ENCODE measurements at places on chromosomes 4 and X.

DNA sequence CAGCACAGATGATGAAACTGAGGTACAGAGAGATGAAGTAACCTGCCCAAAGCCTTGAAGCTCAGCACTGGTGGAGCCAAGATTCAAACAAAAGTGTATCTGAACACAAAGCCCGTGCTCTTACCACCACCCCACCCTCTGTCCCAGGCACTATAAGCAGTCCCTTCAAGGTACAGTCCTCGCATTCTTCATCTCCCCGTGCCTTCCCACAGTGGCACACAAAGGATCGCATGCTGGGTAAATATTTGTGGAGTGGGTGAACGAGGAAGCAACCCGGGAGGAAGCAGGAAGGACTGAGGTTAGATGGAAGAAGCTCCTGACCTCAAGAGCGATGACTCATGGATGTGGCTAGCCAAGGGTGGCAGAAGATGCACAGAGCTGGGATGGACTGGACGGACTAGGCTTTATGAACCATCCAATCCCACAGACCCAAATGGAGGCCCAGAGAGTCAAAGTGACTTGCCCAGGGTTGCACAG lies 18.4 kb downstream of the IQSEC2 start:
- DNase-seq, result no peak

GRCh38 chr4:9988933-9989332 lies 32.4 kb downstream of the SLC2A9 start:
- DNase-seq, result no peak

DNA sequence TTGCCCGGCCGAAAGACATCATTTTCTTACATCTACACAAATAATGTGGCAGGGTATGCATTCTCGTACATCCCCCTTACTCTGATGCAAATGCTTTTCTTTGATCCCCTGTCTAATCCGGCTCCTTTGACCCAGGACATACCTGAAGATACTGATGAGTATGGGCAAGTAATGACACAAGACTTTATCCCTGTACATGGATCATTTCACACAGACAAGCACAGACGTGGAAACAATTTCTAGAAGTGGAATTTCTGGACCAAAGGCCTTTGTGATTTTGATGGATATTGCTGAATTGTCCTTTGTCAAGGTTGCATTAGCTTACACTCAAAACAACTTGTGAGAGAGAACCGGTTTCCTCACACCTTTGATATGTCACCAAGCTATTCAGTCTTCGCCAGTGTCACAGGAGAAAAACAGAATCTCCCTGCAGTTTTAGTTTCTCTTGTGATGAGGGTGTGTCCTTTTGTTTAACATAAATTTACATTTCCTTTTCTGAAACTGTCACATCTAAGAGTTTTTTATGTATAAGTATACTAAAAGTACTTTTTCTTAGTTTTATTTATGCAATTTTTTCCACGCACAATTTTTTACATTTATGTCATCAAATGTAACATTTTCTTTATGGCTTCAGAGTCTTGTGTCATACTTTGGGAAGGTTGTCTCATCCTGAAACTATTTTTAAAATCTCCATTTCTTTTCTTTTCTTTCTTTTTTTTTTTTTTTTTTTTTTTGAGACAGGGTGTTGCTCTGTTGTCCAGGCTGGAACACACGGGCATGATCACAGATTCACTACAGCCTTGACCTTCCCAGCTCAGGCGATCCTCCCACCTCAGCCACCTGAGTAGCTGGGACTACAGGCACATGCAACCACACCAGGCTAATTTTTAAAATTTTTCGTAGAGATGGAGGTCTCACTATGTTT lies 25.2 kb downstream of the RWDD4 start:
- DNase-seq, result no peak

DNA sequence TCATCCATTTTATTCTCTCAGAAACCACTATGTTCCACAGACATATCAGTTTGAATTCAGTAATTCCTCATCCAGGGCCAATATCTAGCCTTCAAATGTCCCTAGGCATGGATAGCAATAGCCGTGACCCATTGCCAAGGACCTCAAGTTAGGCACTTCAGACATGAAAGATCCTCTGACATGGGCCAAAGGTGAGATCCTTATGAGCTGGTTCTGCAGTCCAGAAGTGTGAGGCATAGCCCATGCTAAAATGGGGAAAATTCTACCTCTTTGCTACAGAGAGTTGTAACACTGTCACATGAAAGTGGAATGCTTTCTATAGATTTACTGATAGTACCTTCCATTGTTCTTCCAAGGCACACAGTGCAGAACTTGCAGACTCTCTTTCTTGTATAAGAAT lies 349.7 kb upstream of the GALNT7 start:
- no peak for DNase-seq

DNA sequence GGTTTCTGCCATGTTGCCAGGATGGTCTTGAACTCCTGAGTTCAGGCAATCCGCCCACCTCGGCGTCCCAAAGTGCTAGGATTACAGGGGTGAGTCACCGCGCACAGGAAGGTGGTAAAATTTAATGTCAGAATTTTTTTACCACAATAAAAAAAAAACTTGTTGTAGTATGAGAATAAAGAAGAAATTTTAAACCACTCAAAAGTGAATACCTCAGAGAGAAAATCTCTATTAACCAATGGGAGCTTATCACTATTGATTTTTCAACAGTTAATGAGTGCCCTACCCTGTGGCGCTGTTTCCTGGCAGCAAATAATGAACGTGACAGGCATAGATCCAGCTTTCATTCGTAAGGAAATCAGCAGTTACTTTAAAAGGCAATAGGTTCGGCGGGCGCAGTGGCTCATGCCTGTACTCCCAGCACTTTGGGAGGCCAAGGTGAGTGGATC lies 32.7 kb upstream of the SLC25A4 start:
- DNase-seq, result no peak

- DNase-seq, result no peak
These were observed 47.6 kb downstream of the METTL14 start for GRCh38 chr4:118732591-118733330.

DNA sequence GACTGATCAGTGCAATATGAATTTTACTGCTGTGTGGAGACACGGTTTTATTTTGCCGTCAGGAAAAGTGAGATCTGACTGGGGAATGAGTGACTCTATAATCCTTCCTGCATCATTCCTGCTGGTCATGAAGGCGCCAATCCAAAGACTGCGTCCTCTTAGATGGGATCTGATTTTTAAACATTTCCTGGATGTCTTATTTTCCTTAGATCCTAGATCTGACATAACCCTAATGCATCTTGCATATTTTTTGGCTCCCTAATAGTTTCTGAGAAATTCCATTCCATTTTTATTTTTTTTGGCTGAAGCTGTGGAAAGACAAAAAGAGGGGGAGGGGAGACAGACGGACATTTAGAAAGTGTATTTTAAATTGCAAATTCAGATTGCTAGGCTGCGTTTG lies 454.9 kb upstream of the FAT1 start:
- no peak for DNase-seq

GRCh38 chr4:182845618-182846017 lies 71.6 kb downstream of the DCTD start:
- no peak for DNase-seq

DNA sequence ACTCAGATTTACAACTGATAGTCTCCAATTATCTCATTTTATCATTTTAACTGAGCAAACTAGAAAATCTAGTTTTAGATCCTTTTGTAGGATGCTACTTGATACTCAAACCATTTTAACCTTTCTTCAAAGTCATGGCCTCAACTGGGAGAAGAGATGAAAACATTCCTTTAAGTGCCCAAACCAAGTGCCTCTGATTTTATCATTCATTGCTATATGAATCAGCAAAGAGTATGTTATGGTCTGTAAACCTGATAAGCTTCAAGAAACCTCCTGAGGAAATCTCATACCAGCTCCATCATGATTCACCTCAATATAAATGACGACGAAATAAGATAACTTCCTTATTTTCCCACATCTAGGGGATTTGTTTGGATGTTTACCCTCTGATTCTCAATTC lies 119.9 kb downstream of the FAM13A start:
- no peak for DNase-seq

DNA sequence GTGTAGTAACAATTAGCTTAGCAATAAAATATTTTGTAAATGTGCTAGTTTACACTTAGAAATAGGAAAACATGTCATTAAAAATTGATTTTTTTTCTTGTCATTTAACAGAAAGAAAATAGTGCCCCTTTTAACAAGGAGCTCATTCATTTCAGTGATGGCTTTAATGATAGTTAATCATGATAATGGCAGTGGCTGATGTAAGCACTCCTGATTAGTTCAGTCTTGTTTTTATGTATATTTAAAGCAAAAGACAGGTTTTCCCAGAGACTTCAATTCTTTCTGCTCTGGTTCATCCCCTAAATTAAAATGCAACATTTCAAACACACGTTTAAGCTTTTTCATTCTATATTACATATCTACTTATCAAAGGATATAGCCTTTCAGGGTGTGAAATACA lies 1039.5 kb upstream of the PCDH7 start:
- DNase-seq, result no peak

DNA sequence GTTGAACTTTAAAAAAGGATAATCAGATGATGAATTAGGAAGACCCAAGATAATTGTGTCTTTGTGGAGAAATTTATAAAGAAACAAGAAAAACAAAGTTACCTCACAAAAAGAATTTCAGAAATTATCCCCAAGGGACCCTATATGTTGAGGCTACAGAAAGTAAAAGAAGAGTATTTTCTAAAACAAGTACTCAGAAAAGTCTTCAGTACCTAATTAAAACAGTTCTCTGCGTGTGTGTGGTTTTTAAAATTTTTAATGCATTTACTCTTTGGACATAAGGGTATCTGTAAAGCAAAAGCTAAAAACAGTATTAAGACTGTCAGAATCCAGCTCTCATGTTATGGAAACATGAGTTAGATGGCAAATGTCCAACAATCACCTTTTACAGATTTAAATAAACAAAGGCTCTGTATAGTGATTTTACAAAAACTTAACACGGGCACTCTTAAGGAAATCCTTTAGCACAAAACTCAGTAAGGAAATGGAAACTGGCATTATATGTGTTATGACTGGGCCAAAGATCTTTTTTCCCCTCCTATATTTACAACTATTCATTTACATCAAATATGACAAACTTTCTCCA lies 187.5 kb downstream of the NSUN7 start:
- no peak for DNase-seq

GRCh38 chrX:123920105-123920785 lies 41.3 kb upstream of the STAG2 start:
- no peak for DNase-seq

DNA sequence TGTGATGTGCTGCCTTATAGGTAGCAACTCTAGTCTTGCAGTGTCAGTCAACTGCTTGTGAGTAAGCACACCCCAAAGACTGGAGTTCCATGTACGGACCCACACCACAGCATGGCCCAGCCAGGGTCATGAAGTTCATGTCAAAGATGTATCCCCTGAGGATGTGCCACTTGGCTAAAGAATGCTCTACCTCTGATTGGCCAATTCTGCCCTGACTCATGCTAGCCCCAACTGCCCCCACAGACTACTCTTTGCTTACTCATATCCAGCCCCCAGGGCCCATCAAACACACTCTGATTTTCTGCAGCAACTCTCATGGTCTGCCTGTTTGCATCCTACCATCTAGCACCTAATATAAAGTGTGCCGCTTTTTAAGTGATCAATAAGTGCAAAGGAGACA lies 62.5 kb downstream of the CHRDL1 start:
- DNase-seq, result no peak

- no peak for DNase-seq
These were observed 47.7 kb upstream of the FAM9A start for GRCh38 chrX:8848911-8849310.

DNA sequence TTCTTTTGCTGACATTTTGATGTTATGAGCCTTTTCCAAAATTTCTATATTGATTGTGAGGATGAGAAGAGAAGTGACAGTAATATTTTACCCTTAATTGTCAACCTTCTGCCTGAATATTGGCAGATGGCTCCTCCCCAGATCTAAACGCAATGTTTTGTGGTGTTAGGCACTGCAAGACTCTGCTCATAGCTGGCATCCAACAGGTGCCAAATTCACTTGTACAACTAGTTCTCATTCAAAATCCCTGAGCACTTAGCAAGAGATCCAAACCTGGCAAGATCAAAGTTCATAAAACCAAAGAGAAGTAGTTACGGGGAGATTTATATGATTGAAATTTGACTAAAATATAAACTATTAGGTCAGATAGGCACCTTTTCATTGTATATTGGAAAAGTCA lies 901.7 kb upstream of the INTU start:
- no peak for DNase-seq

DNA sequence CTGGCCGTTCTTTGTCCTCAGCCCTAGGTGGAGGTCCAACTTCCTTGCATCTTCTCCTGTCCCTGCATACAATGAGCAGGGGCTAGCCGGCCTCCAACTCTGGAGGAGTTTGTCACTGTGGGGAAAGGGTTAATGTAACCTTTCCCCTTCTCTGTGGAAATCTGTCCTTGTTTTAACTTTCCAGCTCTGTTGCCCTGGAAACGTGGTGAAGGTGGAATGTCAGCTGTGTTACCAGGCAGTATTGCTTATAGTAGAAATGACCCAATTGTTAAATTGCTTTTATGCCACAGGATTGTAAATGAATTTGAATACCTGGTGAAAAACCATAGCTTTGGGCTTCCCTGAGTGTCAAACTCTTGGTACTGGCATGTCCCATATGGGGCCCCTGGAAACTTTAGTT lies 131.6 kb upstream of the SCML1 start:
- DNase-seq, result no peak

GRCh38 chr4:3343358-3343757 lies 50.5 kb downstream of the RGS12 start:
- no peak for DNase-seq

DNA sequence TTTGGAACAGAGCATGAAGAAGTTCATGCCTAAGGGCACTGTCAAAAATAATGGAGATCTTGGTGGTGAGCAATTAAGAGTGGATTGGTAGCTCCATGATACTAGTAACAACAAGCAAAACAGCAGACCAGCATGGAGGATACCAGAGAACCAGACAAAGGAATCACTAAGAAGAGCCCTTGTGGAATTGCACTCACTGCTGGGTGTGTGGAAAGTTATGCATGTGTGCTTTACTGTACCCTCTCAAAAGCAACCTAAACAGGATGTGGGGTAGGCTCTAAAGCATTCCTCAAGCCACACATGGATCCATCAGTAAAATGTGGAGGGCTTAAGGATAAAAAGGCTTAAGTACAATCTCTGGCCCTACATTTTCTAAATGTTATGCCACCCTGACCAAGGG lies 69.5 kb downstream of the AR start:
- no peak for DNase-seq

- DNase-seq, result no peak
These were observed 819.2 kb downstream of the PCDH18 start for GRCh38 chr4:136713140-136713539.

DNA sequence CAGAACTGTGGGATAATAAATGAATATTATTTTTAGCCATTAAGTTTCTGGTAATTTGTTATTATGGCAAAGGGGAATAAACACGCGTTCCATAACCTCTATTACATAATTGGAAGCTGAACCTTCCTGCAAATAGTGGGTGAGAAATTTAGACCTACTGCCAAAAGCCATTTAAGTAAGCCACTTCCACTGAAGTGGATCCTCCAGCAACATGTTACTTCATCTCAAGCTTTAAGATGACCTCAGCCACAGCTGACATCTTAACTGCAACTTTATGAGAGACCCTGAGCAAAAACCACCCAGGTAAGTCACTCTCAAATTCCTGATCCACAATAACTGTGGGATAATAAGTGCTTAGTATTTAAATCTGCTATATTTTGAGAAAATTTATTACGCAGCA lies 1048.6 kb downstream of the FAM133A start:
- no peak for DNase-seq

Measured in CD4-positive, alpha-beta T cell treated with Interleukin-2 at 100 ng/mL for 4 hours (primary cell).